Small intestine (tissue), 16 donors: ENCODE measurements at places on chromosomes 4 and X. TPM values are rescaled to one million over a fixed set of nuclear protein-coding genes. Genes with fewer than 3 reads are reported as not detected.

DNA sequence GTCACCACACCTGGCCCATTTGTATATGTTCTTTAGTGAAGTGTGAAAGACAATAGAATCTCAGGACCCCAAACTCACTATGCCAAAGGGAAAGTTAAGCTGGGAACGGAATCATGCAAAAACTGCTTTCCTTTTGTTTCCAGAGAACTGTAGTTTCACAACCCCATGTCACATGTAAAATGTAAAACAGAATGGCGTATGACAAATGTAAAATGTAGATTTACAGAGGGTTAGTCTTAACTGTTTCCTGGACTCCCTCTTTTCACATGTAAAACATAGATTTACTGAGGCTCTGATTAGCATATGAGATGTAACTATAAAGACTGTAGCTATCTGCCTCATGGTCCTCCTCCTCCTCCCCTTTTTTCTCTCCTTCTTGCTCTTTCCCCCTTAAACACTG lies 66.3 kb downstream of the ABLIM2 start:
- no peaks in the 10 kb centered on the region for H3K36me3 ChIP-seq
- no peaks in the 10 kb centered on the region for H3K4me1 ChIP-seq
- H3K27ac ChIP-seq: no peak overlapping the region
- H3K4me3 ChIP-seq: no peak overlapping the region
- no peak for DNase-seq

DNA sequence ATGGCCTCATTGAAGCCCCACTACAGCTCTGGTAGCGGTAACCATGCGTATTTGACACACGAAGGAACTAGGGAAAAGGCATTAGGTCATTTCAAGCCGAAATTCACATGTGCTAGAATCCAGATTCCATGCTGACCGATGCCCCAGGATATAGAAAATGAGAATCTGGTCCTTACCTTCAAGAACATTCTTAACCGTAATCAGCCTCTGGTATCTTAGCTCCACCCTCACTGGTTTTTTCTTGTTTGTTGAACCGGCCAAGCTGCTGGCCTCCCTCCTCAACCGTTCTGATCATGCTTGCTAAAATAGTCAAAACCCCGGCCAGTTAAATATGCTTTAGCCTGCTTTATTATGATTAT lies 876 bp downstream of the HPRT1 start:
- peaks cover 3% of the 10 kb centered on the region for H3K4me1 ChIP-seq
- peak; percentile 32 for DNase-seq
- peak overlapping the region; percentile 59 for H3K4me3 ChIP-seq

DNA sequence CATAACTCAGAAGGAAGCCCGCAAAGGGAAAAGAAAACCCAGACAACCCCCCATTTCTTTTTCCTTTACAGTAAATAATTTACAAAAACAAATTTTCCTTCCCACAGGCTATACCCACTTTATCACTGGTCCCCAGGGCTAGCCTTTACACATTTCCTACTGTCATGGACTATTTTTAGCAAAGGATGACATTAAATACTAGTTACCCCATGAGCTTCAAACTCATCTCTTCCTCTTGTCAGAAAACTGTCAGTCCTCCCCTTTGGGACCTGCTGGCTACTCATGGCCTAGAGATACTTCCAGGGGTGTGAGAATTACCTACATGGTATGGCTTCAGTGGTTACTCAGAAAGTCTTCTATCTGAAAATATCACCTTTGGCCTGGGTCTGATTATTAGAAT lies 11.9 kb downstream of the TSC22D3 start:
- no peaks in the 10 kb centered on the region for H3K4me1 ChIP-seq
- no peaks in the 10 kb centered on the region for H3K27me3 ChIP-seq
- H3K27ac ChIP-seq: no peak overlapping the region

GRCh38 chr4:64095398-64095797 lies 313.9 kb downstream of the TECRL start:
- H3K27ac ChIP-seq: no peak overlapping the region
- H3K36me3 ChIP-seq: no peaks in the 10 kb centered on the region
- no peak for DNase-seq
- no peaks in the 10 kb centered on the region for H3K4me1 ChIP-seq
- H3K4me3 ChIP-seq: no peak overlapping the region
- H3K27me3 ChIP-seq: no peaks in the 10 kb centered on the region

DNA sequence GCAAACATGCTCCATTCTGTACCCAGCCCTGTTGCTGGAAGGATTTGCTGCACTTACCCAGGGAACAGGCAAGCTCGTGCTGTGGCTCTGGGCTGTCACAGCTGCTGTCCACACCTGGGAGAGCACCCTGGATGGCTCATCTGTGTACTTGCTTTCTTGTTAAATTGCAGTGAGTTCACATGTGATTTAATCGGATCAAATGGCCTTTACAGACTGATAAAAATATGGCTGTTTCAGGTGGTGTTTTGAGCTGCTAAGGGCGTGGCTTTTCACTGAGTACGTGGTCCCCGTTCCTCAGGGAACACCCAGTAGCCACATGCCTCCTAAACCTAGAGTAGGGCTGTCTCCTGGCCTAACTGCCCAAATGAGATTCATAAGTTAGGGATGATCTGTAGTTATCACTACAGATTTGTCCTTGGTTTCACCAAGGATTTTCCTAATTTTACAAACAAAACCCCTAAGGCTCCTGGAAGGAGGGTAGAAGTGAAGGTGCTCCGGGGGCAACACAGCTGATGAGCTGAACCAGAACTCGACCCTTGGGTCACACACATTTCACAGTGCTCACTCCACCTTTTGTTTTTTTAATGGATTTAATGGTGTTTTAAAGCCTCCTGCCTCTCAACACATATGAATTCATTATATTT lies 13.7 kb downstream of the KLKB1 start:
- H3K4me3 ChIP-seq: no peak overlapping the region
- H3K36me3 ChIP-seq: peaks cover 3% of the 10 kb centered on the region
- no peak for DNase-seq

- DNase-seq: no peak
- no peak overlapping the region for H3K27ac ChIP-seq
- H3K36me3 ChIP-seq: no peaks in the 10 kb centered on the region
- H3K27me3 ChIP-seq: peaks cover 32% of the 10 kb centered on the region
- no peaks in the 10 kb centered on the region for H3K4me1 ChIP-seq
Observed at GRCh38 chr4:5892323-5893003, 423 bp downstream of the CRMP1 start.

- no peaks in the 10 kb centered on the region for H3K4me1 ChIP-seq
- DNase-seq: no peak
- H3K36me3 ChIP-seq: no peaks in the 10 kb centered on the region
- no peak overlapping the region for H3K4me3 ChIP-seq
- no peak overlapping the region for H3K27ac ChIP-seq
Observed at GRCh38 chr4:18734405-18734804, 712.9 kb upstream of the LCORL start.

GRCh38 chrX:133749370-133749769 lies 236.0 kb downstream of the GPC3 start:
- H3K27ac ChIP-seq: no peak overlapping the region
- no peaks in the 10 kb centered on the region for H3K36me3 ChIP-seq
- H3K4me3 ChIP-seq: no peak overlapping the region
- no peak for DNase-seq

GRCh38 chr4:142598132-142598531 lies 248.0 kb downstream of the INPP4B start:
- DNase-seq: no peak
- no peaks in the 10 kb centered on the region for H3K27me3 ChIP-seq
- no peaks in the 10 kb centered on the region for H3K36me3 ChIP-seq
- H3K27ac ChIP-seq: no peak overlapping the region

- H3K4me3 ChIP-seq: no peak overlapping the region
- no peaks in the 10 kb centered on the region for H3K36me3 ChIP-seq
- no peaks in the 10 kb centered on the region for H3K27me3 ChIP-seq
Observed at GRCh38 chr4:123449780-123450179, 53.2 kb downstream of the SPRY1 start.

GRCh38 chrX:104921584-104922205 lies 298.8 kb downstream of the TEX13A start:
- no peaks in the 10 kb centered on the region for H3K36me3 ChIP-seq
- DNase-seq: peak; percentile 70
- H3K27me3 ChIP-seq: no peaks in the 10 kb centered on the region
- no peak overlapping the region for H3K4me3 ChIP-seq

DNA sequence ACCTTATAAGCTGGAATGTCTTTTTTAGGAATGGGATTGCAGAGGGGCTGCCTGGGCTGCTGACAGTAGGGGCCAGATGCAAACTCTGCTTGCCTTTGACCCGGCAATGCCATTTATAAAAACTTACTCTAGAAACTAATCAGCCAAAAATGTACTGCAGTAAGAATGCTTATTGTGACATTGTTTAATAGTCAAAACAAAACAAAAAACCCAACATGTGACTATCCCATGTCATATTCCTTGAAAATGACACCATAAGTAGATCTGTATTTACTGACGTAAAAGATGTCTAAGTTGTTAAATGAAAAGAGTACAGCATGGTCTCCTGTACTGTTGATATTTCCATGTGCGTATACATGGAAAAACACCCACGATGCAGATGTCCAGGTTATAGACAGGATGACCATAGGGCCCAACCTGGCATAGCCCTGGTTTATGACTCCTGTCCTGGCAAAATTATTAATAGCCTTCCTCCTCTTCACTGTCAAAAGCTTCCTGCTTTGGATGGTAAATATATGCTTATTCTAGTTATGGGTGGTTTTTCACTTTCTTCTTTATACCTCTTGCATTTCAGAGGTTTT lies 138.9 kb downstream of the PTTG2 start:
- DNase-seq: no peak
- H3K27ac ChIP-seq: no peak overlapping the region
- no peaks in the 10 kb centered on the region for H3K27me3 ChIP-seq
- H3K4me3 ChIP-seq: no peak overlapping the region
- H3K36me3 ChIP-seq: peaks cover 11% of the 10 kb centered on the region
- no peaks in the 10 kb centered on the region for H3K4me1 ChIP-seq

GRCh38 chrX:149185087-149185486 lies 320.0 kb downstream of the IDS start:
- H3K4me3 ChIP-seq: no peak overlapping the region
- H3K36me3 ChIP-seq: no peaks in the 10 kb centered on the region
- no peak for DNase-seq
- H3K4me1 ChIP-seq: no peaks in the 10 kb centered on the region
- no peak overlapping the region for H3K27ac ChIP-seq

DNA sequence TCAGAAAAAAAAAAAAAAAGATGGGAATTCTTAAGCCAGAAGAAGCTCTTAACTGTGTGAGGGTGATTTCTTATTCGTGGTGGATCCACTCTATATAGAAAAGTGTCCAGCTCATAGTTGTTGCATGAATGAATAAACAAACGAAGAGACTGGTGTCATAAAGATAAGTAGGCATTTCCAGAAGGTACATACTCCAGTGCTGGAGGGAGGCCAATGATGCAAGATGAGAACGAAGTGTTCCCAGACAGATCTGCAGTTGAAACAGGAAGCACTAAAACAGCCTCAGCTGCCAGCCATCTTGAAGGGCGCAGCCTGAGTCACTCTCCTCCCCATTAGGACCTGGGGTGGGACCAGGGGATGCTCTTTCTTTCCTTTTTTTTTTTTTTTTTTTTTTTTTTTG lies 47.4 kb upstream of the HOPX start:
- H3K4me3 ChIP-seq: no peak overlapping the region
- no peaks in the 10 kb centered on the region for H3K4me1 ChIP-seq
- H3K27me3 ChIP-seq: no peaks in the 10 kb centered on the region
- peak; percentile 83 for DNase-seq
- no peaks in the 10 kb centered on the region for H3K36me3 ChIP-seq

DNA sequence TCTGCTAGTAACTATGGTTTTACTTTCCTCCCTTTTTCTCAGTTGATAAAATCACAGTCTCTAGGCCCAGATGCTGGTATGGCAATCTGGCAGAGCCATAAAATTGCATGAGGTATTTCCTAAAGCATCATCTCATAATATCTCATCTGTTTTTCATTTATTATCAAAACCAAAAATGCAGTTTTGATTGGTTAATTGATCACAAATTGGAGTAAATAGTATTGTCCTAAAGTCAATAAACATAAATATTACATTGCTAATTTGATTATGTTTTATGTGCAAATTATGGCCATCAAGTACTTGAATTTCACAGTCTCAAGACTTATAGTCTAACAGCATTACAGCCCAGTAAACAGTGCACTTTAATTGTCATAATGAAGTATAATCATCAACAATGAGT lies 2365.6 kb downstream of the ARAP2 start:
- H3K27me3 ChIP-seq: no peaks in the 10 kb centered on the region
- H3K4me1 ChIP-seq: no peaks in the 10 kb centered on the region
- DNase-seq: no peak
- no peak overlapping the region for H3K27ac ChIP-seq

DNA sequence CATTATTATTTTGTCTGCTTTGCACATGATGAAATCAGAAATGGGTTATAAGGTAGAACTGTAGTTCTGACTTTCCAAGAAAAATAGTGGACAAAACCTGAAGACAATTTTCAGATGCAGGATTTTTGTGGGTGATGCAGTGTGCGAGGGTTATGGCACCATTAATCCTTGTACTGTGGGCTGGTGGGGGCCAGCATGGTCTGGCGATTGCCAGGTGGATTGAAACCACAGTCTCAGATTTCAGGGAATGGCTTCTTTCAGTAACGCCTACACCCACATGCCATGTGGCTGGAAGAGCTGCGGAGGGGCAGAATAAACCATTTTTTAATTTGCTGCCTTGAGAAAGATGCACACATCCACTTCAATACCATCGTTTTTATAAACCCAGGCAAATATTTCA lies 150.5 kb downstream of the ARSF start:
- H3K27me3 ChIP-seq: no peaks in the 10 kb centered on the region
- no peak overlapping the region for H3K27ac ChIP-seq
- H3K36me3 ChIP-seq: no peaks in the 10 kb centered on the region

DNA sequence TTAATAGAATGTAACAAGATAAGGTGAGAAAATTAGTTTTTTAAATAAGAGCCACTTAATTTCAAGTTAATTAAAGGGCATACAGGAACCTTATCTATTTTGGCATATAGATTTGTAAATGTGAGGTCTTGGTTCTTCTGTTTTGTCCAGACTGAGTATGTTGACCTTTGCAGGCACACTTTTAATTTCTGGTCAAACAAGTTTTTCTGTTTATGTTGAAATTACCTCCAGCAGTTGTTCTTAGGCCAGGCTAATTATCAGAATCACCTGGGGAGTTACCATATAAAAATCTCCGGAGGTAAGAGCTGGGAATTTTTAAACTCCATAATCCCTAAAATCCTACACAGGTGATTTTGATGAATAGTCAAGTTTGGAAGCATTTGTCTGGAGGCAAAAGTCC lies 227.4 kb upstream of the ANKRD50 start:
- no peaks in the 10 kb centered on the region for H3K27me3 ChIP-seq
- DNase-seq: no peak
- no peaks in the 10 kb centered on the region for H3K4me1 ChIP-seq
- no peak overlapping the region for H3K4me3 ChIP-seq
- no peak overlapping the region for H3K27ac ChIP-seq
- H3K36me3 ChIP-seq: no peaks in the 10 kb centered on the region

MID1 gene
- polyA plus RNA-seq: 11.6 TPM

CT47A7 gene
- not detected for polyA plus RNA-seq

L1CAM gene
- polyA plus RNA-seq: 16.3 TPM

SYN1 gene
- not detected for polyA plus RNA-seq

SUPT20HL2 gene
- polyA plus RNA-seq: not detected

ZNF275 gene
- 9.0 TPM for polyA plus RNA-seq

MAGEA10 gene
- polyA plus RNA-seq: not detected
